ENCODE measurements at places on chromosomes 1 and 21. TPM values are rescaled to one million over a fixed set of nuclear protein-coding genes. Genes with fewer than 3 reads are reported as not detected.

- H3K27me3 ChIP-seq: no peaks in the 10 kb centered on the region
- no peak for DNase-seq
- H3K4me1 ChIP-seq: peaks cover 2% of the 10 kb centered on the region
- peak overlapping the region; percentile 75 for H3K27ac ChIP-seq
Measured at GRCh38 chr1:20684050-20684620, 23.0 kb upstream of the DDOST start.

RGSL1 gene
- 0.50 TPM for total RNA-seq

ZNF593 gene
- 5.7 TPM for total RNA-seq

DNA sequence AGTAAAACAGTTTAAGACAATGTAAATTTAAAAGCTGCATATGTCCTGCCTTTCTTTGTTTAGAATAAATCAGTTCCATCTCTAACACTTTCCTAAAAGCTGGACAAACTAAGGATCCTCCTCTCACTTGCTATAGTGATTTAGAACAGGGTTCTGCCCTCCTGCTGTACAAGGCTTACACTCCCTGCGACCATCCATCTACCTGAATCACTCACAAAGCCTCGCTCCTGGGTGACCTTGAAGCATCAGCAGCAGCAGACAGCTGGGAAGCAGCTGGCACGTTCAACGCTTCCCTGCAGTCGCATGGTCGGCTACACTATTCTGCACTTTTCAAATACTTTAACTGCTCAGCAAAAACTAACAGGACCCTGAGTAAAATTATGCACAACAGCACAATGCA, 128.0 kb downstream of the NTPCR start:
- no peaks in the 10 kb centered on the region for H3K36me3 ChIP-seq
- no peaks in the 10 kb centered on the region for H3K4me1 ChIP-seq
- no peak overlapping the region for H3K27ac ChIP-seq
- no peak for DNase-seq
- no peaks in the 10 kb centered on the region for H3K27me3 ChIP-seq

FAM72B gene
- total RNA-seq: 0.42 TPM

SLC16A4 gene
- 1.8 TPM for total RNA-seq

CD1B gene
- not detected for total RNA-seq

SH2D5 gene
- total RNA-seq: 0.05 TPM

DNA sequence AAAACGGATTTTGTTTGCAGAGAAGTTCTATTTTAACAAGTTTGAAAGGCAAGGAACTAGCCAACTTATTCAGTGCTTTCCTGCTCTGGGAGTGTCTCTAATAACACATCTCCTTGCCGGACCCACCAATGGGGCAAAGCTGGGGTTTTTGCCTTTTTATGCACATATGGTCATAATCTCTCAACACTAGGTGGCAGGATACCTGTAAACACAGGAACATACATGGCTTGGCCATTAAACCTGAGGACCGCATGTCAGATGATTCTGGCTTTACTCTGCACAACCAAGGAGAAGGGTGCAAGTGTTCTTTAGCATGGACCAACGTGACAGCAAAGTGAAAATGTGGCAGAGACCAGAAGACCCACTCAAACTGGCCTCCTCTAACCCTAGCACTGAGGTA, 4.9 kb downstream of the TMEM9 start:
- DNase-seq: no peak
- H3K36me3 ChIP-seq: peaks cover 40% of the 10 kb centered on the region

GRCh38 chr1:154635171-154635570, 27.2 kb upstream of the ADAR start:
- no peak overlapping the region for H3K27ac ChIP-seq
- no peaks in the 10 kb centered on the region for H3K4me1 ChIP-seq

GRCh38 chr1:26833432-26834405, 7.2 kb downstream of the ZDHHC18 start:
- peak overlapping the region; percentile 53 for H3K27ac ChIP-seq
- no peaks in the 10 kb centered on the region for H3K27me3 ChIP-seq
- H3K4me1 ChIP-seq: peaks cover 5% of the 10 kb centered on the region
- DNase-seq: no peak

DNA sequence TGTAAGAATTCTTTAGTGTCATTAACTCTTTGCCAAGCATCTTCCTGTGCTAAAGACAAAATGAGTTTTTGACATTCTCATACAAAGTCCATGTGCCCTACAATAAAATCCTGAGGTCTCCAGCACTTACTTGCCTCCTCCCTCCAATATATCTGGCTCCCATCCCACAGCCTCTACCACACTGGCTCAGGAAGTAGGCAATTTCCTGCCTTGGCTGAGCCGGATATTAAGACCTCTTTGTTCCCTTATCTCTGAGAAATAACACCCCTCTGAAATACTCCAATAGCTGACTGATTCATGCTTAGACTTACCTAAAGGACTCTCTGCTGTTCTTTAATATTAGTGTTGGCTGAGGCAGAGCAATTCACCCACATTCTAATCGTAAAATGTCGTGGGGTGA, 37.6 kb upstream of the GORAB start:
- no peaks in the 10 kb centered on the region for H3K4me1 ChIP-seq
- no peak overlapping the region for H3K4me3 ChIP-seq
- DNase-seq: no peak
- H3K27ac ChIP-seq: no peak overlapping the region
- H3K27me3 ChIP-seq: no peaks in the 10 kb centered on the region
- H3K36me3 ChIP-seq: no peaks in the 10 kb centered on the region

PRPF38A gene
- total RNA-seq: 10.3 TPM

PMF1 gene
- total RNA-seq: 24.7 TPM

GRCh38 chr21:40853956-40854688, 7.2 kb upstream of the DSCAM start:
- no peaks in the 10 kb centered on the region for H3K27me3 ChIP-seq
- no peaks in the 10 kb centered on the region for H3K4me1 ChIP-seq
- H3K27ac ChIP-seq: no peak overlapping the region
- H3K36me3 ChIP-seq: no peaks in the 10 kb centered on the region
- H3K4me3 ChIP-seq: no peak overlapping the region

RNU1-2 gene
- total RNA-seq: under 0.01 TPM

DNA sequence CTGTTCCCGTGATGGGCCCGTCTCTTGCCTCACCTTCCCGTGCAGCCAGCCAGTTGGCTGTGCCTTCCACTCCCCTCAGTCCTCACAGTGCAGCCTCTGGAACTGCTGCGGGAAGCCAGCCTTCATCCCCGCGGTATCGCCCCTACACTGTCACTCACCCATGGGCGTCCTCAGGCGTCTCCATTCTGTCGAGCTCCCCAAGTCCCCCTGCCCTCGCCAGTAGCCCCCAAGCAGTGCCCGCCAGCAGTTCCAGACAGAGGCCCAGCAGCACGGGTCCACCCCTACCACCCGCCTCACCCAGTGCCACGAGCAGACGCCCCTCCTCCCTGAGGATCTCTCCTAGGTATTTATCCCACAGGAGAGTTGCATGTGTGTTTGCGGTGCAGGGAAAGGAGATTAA, 73.5 kb downstream of the UBE4B start:
- no peaks in the 10 kb centered on the region for H3K27me3 ChIP-seq
- H3K36me3 ChIP-seq: peaks cover 30% of the 10 kb centered on the region
- H3K27ac ChIP-seq: no peak overlapping the region
- peaks cover 3% of the 10 kb centered on the region for H3K4me1 ChIP-seq
- no peak for DNase-seq
- no peak overlapping the region for H3K4me3 ChIP-seq

PTGS2 gene
- total RNA-seq: 0.33 TPM

- no peak for DNase-seq
- H3K27ac ChIP-seq: no peak overlapping the region
- no peak overlapping the region for H3K4me3 ChIP-seq
Measured at GRCh38 chr1:160797861-160798273, 1.9 kb downstream of the LY9 start.

DNA sequence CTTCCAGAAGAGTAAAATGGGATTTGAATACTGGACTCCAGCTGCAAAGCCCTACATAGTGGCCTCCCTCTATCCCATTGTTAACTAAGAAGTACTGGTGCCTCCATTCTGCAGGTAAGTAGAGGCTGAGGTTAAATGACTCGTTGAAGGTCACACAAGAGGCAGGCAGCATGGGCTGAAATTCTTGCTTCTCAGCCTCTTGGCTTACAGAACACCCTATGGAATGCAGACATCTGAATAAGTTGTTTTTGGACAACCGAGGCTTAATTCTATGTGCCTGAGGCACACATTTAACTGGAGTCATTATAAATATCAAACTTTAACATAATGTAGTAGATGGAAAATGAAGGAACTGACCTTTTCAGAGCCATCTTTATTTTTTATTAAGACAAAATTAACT, 5.7 kb downstream of the DNAJC11 start:
- H3K27me3 ChIP-seq: no peaks in the 10 kb centered on the region
- H3K36me3 ChIP-seq: no peaks in the 10 kb centered on the region
- peaks cover 19% of the 10 kb centered on the region for H3K4me1 ChIP-seq
- H3K4me3 ChIP-seq: no peak overlapping the region

DNA sequence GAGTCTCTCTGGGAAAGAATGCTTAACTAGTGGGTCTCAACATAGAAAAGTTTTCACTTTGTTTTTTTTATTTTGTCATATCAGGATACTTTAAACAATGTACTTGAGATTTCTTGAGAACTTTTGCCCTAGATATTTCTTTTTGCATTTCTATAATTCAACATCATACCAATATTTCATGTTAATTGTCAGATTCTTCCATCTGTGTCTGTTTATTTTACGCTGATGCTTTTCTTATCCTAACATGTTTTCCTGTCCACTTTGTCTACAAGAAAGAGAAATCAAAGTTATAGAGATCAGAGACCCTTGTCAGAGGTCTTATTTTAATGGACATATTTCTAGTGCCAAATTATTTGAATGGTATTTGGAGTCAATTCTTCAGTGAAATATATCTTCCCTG, 95.5 kb upstream of the B3GALT2 start:
- no peaks in the 10 kb centered on the region for H3K4me1 ChIP-seq
- no peak for DNase-seq
- no peaks in the 10 kb centered on the region for H3K36me3 ChIP-seq
- H3K27me3 ChIP-seq: no peaks in the 10 kb centered on the region
- H3K4me3 ChIP-seq: no peak overlapping the region

RAB42 gene
- total RNA-seq: 5.9 TPM

DNA sequence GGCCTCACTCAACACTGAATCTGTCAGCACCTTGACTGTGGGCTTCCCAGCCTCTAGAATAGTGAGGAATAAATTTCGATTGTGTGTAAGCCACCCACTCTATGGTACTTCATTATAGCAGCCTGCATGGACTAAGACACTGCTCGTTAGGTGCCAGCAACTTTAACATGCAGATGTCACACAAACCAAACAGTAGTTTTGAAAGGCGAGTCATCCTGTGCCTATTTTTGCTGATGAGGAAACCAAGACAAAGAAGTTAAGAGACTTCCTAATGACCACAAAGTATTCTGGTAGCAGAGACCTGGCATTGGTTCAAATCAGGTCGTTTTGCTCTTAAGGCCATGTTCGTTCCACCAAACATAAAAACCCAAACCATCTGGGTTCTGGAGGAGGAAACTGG, 42.9 kb downstream of the BATF3 start:
- H3K27me3 ChIP-seq: no peaks in the 10 kb centered on the region
- no peaks in the 10 kb centered on the region for H3K4me1 ChIP-seq
- no peak overlapping the region for H3K27ac ChIP-seq
- no peaks in the 10 kb centered on the region for H3K36me3 ChIP-seq

CD34 gene
- 1.5 TPM for total RNA-seq

DNA sequence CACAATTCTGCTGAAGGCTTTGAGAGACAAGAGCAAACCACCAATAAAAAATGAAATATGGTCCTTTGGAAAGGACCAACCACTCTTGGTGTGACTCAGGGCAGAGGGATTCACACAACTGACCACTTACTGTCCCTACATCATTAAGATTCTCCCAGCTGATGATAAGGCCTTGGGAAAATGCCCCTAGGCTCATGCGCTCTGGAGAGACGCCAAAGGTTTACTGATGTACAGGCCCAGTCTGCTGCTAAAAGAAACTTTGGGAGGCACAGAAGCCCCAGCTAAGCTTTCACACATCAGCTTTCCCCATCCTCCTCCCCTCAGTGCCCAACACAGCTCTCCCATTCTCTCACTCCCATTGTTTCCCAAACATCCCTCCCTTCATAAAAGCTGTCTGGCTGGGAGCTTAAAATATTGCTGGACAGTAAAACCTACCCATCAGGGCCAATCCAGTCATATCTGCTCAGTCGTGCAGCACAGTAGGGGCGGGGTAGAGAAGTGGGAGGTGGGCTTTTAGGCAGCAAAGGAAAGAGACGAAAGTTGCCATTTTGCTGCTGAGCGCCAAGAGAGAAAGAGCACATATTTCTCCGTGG, at the start of gene GJA8:
TSS of gene GJA8 (plus strand) at position 543 of the 593 bp plus-strand sequence. CDS start 5,161 bp downstream, outside the sequence.
- H3K4me1 ChIP-seq: peaks cover 7% of the 10 kb centered on the region
- no peaks in the 10 kb centered on the region for H3K36me3 ChIP-seq
- H3K27ac ChIP-seq: no peak within 1 kb of the TSS
- no peak for DNase-seq
- no peak within 1 kb of the TSS for H3K4me3 ChIP-seq

GRCh38 chr1:160811147-160811546, 15.2 kb downstream of the LY9 start:
- H3K27me3 ChIP-seq: no peaks in the 10 kb centered on the region
- DNase-seq: no peak
- H3K36me3 ChIP-seq: no peaks in the 10 kb centered on the region
- no peak overlapping the region for H3K4me3 ChIP-seq

SPOCD1 gene
- under 0.01 TPM for total RNA-seq

- H3K27ac ChIP-seq: no peak overlapping the region
- no peaks in the 10 kb centered on the region for H3K27me3 ChIP-seq
- no peaks in the 10 kb centered on the region for H3K36me3 ChIP-seq
Measured at GRCh38 chr21:29125191-29125590, 5.3 kb upstream of the MAP3K7CL start.

- no peak overlapping the region for H3K27ac ChIP-seq
- peaks cover 12% of the 10 kb centered on the region for H3K4me1 ChIP-seq
- DNase-seq: no peak
- no peaks in the 10 kb centered on the region for H3K36me3 ChIP-seq
Measured at GRCh38 chr21:45071874-45072737, 2.3 kb upstream of the ADARB1 start.

- peak overlapping the region; percentile 77 for H3K27ac ChIP-seq
- no peak for DNase-seq
- H3K27me3 ChIP-seq: no peaks in the 10 kb centered on the region
- peaks cover 8% of the 10 kb centered on the region for H3K4me1 ChIP-seq
- H3K4me3 ChIP-seq: no peak overlapping the region
Measured at GRCh38 chr1:10292188-10292587, 81.8 kb downstream of the KIF1B start.

RGS13 gene
- under 0.01 TPM for total RNA-seq

GRCh38 chr1:29452463-29453230, 216.3 kb downstream of the PTPRU start:
- no peaks in the 10 kb centered on the region for H3K36me3 ChIP-seq
- no peak overlapping the region for H3K27ac ChIP-seq
- no peak for DNase-seq
- H3K27me3 ChIP-seq: no peaks in the 10 kb centered on the region

DNA sequence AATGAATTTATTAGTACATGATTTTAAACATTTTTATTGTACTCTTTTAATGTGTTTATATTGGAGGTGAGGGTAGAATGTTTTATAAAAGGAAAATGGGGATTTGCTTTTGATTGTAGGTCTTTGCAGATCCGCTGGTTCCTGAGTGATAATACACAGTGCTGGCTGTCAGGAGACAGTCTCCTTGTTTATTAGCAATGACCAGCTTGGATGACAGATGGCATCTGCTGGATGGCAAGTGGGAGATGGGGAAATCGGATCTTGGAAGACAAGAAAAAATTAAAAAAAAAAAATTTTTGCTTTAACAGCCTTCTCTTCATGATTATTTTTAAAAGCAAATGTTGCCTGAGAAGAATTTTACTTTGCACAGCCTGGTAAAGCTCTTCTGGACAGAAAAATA, 4.4 kb upstream of the PHTF1 start:
- H3K36me3 ChIP-seq: no peaks in the 10 kb centered on the region
- DNase-seq: no peak
- H3K27ac ChIP-seq: no peak overlapping the region
- no peak overlapping the region for H3K4me3 ChIP-seq

- H3K36me3 ChIP-seq: no peaks in the 10 kb centered on the region
- H3K4me1 ChIP-seq: peaks cover 7% of the 10 kb centered on the region
- H3K27ac ChIP-seq: no peak overlapping the region
- H3K27me3 ChIP-seq: peaks cover 7% of the 10 kb centered on the region
- DNase-seq: no peak
Measured at GRCh38 chr1:227944090-227944930, 3.4 kb downstream of the WNT9A start.
